HS-5 (cell line): ENCODE measurements at places on chromosomes 12 and 14.

DNA sequence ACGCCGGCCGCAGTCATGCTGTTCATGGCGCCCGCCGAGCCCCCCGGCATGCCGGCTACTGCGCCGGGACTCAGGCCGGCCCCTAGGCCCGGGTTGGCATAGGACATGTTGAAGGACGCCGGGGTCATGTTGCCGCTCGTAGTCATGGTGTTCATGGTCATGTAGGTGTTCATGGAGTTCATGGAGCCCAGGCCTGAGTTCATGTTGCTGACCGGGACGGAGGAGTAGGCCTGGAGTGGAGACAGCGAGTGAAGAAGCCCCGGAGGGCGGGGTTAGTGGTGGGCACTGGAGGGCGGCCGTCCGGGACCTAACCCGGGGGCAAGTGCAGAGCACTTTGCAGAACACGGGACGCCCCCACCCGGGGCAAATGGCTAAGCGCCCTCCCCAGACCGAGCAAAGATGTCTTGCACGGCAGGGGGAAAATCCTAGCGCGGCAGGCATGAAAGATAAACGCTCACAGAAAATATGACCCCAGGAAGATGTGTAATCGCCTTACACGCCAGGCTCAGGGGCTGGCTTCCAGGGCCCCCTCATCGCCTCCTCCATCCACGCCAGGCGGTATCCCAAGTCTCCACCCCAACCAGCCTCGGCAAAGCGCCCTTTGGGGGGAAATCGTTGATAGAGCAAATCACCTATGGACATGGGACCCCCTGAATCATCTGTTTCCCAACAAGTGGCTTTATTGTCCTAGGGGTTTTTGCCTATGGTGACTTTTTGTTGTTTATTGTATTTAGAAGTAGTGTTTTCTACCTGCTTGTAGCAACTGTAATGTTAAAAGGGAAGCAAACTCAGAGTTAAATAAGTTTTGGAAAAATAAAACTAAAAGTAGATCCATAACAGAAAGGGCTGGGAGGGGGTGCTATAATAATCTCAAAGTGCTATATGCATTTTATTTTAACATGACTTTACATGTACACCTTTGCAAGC is 2.3 kb downstream of the FOXA1 start:
- no peak for DNase-seq

GRCh38 chr12:67034110-67034879 is 234.9 kb upstream of the CAND1 start:
- DNase-seq: peak; percentile 9

DNA sequence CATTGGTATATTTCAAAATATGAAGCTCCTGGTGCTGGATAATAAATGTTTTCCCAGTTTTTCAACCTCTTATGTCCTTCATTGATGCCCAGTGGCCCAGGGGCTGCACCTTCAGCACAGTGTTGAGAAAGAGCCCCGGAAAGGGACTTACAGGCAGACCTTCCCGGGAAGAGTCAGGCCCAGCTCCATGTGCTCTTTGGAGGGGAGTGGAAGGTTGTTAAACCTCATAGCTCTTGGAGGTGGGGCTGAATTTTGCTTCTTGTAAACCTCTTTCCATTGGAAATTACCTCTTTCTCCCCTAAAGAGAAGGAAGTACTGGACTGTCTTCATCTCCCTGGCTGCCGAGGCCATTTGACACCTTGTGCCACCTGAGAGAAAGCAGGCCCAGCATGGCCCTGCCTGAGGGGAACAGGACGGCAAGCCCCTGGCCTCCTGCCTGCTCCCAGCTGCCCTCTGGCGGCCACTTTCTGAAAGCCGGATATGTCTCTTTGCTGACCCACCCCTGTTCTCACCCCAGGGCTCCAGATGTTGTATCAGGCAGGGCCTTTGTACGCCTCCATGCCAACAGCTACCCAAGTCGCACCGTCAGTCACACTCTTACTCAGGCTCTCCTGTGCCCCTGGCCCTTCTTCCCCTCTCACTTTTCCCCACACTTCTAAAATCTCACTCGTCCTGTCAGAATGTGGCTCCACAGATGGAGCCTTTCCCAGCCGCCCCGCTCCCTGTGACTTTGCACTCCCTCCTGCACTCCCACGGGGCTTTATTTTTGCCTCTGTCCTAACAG is 43.0 kb downstream of the EVL start:
- peak; percentile 9 for DNase-seq

- no peak for DNase-seq
These were observed 77.8 kb downstream of the DDX51 start for GRCh38 chr12:132066345-132066685.

- DNase-seq: no peak
These were observed 26.9 kb downstream of the GLIPR1L1 start for GRCh38 chr12:75361408-75361807.

DNA sequence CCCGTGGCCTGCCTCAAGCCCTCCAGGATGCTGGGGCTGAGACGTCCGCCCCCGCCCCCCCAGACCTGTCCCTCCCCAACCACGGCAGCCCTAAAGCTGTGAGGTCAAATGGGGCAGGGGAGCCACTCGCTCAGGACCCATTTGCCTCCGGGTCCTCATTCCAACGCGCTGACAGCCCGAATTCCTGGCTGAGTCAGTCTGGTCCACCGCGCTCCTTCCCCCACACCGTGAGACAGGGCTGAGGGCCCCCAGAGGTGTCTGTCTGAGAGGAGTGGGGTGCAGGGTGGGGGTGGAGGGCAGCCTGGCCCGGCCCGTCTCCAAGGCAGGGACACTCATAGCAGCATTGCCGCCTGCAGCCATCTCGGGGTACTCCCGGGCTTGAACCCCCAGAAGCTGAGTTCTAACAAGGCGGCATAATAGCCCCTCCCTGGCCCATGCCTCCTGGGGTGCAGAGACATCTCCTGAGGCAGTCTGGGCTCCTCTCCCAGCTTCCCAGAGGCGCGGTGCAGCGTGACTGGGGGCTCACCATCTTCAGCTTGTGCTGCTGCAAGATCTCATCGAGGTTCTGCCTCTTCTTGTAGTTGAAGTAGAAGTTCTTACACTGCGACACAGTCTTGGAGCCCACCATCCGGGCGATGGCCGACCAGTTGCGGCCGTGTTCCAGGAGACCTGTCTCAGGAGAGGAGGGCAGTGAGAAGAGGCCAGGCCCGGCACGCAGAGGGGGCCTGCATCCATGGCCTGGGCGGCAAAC is 90.5 kb downstream of the RFLNA start:
- DNase-seq: peak; percentile 62

DNA sequence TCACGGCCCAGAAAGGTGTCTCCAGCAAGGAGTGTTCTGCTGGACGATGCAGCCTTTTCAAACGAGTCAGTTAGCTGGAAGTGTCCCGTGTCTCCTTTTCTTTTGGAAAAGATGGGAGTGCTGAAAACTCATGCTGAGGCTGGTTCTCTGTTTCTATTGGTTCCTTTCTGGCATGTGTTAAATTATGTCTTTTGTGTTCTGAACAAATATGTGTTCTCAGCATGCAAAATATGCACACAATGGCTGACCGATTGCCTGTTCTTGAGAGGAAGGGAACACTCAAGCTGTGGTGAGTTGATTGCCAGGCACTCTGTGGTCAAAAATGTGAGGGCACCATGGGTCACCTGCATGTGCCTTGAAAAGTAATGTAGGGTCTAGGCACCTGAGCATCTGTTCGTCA is 181.3 kb downstream of the CACNA1C start:
- no peak for DNase-seq

DNA sequence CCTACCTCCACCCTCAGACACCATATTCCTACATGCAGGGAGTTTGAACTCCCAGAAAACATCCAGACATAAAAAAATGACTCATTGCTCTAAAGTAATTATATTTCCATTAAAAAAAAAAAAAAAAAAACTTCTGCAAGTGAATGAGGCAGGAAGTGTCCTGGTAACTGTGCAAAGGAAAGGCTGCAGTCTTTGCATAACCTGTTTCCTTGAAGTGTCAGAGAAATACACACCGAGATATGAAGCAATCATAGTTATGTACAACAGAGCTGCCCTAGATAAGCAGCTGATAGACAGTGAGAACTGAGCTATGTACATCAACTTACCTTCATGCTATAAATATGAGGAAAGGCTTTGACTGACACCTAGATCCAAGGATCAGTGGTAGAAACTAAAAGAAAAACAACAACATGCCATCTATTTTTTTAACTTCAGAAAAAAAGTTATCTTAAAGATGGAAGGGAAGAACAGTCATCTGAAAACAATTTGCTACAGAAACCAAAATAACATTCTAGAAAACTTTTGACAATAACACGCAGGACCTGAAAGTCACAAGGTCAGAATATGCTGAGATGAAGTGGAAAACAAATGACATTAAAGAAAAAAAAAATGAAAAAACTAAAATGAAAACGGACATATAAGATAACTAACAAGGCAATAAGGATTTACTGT is 263.2 kb downstream of the SEC23A start:
- no peak for DNase-seq

DNA sequence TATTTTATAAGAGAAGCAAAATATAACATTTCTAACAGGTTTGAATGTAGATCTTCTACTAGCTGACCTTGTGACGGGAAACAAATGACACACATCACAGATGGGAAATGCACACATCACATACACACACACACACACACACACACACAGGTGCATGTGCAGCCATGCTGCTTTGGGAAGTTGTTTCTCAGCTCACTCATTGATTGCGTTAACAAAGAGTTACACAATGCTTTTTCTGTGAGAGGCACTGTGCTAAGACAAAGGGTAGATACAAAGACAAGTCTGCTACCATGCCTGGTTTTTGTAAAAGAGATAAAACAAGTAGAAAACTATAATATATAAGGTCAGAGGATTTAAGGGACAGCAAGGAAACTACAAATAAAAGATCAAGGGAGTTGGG is 1.3 kb upstream of the NR1H4 start:
- no peak for DNase-seq

DNA sequence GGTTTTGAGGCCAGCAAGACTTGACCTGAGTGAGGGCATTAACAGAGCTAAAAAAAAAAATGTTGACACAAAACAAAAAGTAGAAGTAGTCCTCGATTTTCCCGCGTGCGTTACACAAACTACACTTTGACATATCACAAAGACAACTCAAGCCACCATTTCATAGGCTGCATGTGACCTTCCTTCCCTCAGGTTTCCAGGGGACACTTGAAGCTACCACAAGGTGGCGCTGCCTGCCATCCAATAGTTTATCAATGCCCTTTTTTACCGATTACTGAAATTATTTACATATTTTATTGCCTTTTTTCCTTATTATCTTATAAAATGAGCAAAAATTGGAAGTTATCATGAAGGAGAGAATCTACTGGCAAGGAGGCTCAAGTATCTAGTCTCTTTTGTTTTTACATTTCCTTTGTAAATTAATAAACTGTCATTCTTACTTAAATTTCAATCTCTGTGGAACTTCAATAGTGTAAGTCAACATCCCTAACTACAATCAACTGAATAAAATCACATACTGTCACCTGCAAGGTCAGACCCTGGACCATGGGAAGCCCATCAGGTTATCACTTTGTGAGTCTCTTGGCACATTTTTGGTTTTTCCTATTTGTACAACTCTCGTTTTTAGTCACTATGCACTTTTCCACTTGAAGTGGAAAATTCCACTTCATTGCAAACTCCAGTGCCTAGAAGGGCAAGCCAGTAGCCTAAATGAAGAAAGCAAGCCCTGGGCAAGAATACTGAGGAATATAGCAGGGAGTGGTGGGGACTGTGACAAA is 84.6 kb upstream of the CPSF6 start:
- peak; percentile 36 for DNase-seq

- no peak for DNase-seq
These were observed 83.4 kb upstream of the NOS1 start for GRCh38 chr12:117444781-117445180.

DNA sequence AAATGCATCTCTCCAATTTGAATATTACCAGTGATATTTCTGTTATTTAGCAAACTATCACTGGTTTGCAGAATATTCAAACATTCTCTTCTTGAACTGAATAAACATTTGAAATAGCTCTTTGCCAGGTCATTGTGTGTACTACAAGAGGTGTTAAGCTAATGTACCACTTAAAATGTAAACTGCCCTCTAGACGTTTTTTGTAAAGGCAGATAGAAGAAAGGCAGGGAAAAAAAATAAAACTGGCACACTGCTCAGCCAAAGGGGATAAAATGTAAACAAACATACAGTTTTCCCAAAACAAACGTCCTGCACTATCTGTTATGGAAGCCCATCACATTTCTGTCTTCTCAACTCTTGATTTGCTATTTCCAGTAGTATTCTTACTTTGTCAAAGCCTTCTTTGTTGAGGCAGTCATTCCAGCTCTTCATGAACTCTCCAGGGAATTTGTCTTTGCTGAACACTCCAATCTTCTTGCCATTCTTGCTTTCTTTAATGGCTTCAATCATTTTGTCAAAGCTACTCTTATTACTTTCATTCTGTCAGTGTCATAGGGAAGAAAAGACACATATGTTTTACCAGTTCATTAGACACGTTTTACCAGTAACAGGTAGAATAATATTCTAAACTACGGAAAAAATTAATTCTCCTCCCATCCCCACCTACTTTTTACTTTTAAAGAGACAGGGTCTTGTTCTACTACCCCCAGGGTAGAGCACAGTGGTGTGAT is 13.7 kb downstream of the SUPT16H start:
- no peak for DNase-seq

GRCh38 chr12:108484845-108485244 is 30.2 kb upstream of the FICD start:
- DNase-seq: no peak

GRCh38 chr14:95049952-95050351 is 107.4 kb downstream of the DICER1 start:
- DNase-seq: no peak

- no peak for DNase-seq
These were observed 81.2 kb downstream of the IRF2BPL start for GRCh38 chr14:76947078-76947837.

- no peak for DNase-seq
These were observed 152.4 kb upstream of the RTL1 start for GRCh38 chr14:101055776-101056374.

- DNase-seq: peak; percentile 72
These were observed 92.7 kb upstream of the DNM1L start for GRCh38 chr12:32586390-32586789.

GRCh38 chr14:65780566-65780965 is 368.0 kb downstream of the FUT8 start:
- DNase-seq: no peak

DNA sequence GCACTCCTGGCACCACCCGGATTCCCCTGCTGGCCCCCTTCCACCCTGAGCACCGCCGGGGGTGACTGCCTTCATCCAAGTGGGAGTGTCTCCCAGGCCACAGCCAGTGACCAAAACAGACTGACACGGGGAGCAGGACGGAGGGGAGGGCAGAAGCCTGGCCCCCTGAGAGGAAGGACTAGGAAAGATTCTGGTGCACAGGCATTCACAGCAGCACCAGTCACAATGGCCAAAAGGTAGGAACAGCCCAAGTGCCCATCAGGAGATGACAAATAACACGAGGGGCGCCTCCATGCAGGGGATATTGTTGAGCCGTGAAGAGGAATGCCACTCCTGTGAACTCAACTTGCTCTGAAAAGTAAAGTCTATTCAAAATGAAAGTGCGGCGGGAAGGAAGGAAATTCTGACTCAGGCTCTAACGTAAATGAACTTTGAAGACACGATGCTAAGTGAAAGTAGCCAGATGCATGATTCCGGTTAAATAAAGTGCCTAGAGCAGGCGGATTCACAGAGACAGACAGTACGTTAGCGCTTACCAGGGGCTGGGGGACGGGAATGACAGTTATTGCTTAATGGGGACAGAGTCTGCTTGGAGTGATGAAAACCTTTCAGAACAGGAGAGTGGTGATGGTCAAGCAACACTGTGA is 146.1 kb upstream of the NCOR2 start:
- no peak for DNase-seq
